ENCODE measurements at places on chromosomes 12 and 14.

- H3K4me3 ChIP-seq, result no peak overlapping the region
- peaks cover 11% of the 10 kb centered on the region for H3K4me1 ChIP-seq
- DNase-seq, result no peak
- no peaks in the 10 kb centered on the region for H3K36me3 ChIP-seq
- no peak overlapping the region for H3K27ac ChIP-seq
Measured at GRCh38 chr12:124695861-124696260, 128.4 kb upstream of the NCOR2 start.

- H3K27ac ChIP-seq, result no peak overlapping the region
- no peaks in the 10 kb centered on the region for H3K27me3 ChIP-seq
- no peak overlapping the region for H3K4me3 ChIP-seq
- DNase-seq, result no peak
Measured at GRCh38 chr12:123139926-123140675, 10.8 kb downstream of the PITPNM2 start.

DNA sequence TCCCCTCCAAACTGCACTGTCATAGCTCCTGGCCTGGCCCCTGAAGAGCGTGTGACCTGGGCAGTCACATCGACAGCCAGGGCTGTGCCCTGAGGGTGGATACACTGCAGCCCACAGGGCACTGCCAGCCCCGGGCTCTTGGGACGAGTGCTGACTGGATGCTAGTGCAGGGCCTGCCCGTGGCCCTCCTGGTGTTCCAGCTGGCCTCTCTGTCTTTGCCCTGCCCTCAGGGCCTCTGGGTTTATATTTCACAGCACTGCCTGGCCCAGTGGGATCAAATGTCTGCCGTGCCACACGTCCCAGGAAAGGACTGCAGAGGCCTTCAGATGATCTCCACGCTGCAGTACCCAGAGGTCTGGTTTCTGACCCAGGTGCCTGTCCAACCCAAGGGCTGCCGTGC lies 10.1 kb upstream of the CCDC197 start:
- peaks cover under 1% of the 10 kb centered on the region for H3K4me1 ChIP-seq
- no peak overlapping the region for H3K4me3 ChIP-seq
- H3K27me3 ChIP-seq, result no peaks in the 10 kb centered on the region
- no peak overlapping the region for H3K27ac ChIP-seq
- no peak for DNase-seq

GRCh38 chr12:100675432-100675831 lies 101.9 kb downstream of the GAS2L3 start:
- H3K27me3 ChIP-seq, result no peaks in the 10 kb centered on the region
- H3K27ac ChIP-seq, result no peak overlapping the region
- H3K4me1 ChIP-seq, result no peaks in the 10 kb centered on the region

DNA sequence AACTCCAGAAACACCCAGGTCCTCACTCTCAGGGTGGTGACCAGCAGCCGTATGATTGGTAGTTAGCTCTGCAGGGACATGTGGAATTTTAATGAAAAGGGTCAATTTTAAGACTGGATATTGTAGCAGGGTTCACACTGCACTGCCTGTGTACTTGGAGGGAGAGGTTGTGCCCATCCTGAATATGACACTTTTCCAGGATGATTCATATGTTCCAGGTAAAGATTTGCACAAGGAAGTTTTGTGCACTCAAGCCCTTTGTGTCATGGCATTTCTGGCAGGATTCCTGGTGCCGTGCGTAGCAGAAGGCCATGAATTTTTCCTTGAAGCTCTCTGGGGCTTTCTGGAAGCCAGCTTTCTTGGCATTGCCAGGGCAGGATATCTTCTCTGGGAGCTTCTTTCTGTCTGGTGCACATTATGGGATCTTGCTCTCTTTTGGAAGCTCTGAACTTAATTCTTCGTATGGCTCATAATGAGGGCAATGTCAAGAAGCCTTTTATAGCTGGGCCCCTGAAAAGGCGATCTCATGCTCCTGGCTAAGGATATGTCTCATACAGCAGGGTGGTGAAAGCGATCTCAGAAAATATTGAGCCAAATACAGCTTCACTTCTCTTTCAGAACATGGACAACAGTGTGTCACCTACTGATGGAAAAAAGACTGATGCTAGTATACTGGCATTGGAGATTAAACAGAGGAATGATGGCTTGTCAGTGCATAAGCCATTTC lies 1133.9 kb downstream of the AACS start:
- no peaks in the 10 kb centered on the region for H3K27me3 ChIP-seq
- H3K27ac ChIP-seq, result no peak overlapping the region
- no peak overlapping the region for H3K4me3 ChIP-seq
- DNase-seq, result no peak

DNA sequence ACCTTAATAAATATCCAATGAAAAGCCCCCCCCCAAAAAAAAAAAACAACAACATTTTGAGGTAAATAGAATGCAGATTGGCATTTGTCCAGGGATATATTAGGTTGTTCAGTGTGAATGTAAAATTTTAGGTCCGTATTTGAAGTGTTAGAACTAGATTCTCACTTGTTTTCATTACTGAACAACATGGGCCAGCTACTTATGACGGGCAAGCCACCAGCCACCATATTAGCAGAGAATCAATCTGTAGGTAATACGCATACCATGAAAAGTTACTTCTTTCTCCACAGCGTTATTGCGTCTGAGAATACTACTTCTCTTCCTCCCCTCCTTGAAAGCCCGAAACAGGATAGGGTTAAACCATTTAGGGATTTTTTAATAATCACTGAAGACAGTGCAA lies 5.4 kb downstream of the FLRT2 start:
- no peak for DNase-seq
- peaks cover 5% of the 10 kb centered on the region for H3K4me1 ChIP-seq
- peaks cover 10% of the 10 kb centered on the region for H3K36me3 ChIP-seq
- H3K27ac ChIP-seq, result no peak overlapping the region

- peaks cover 26% of the 10 kb centered on the region for H3K27me3 ChIP-seq
- no peaks in the 10 kb centered on the region for H3K4me1 ChIP-seq
- H3K27ac ChIP-seq, result no peak overlapping the region
- H3K36me3 ChIP-seq, result no peaks in the 10 kb centered on the region
Measured at GRCh38 chr12:2385529-2385928, 332.7 kb downstream of the CACNA1C start.

- no peak overlapping the region for H3K27ac ChIP-seq
- peaks cover 44% of the 10 kb centered on the region for H3K36me3 ChIP-seq
- H3K27me3 ChIP-seq, result no peaks in the 10 kb centered on the region
- H3K4me1 ChIP-seq, result peaks cover 23% of the 10 kb centered on the region
- DNase-seq, result no peak
Measured at GRCh38 chr12:94198872-94199271, 50.5 kb downstream of the PLXNC1 start.

GRCh38 chr12:75505706-75506312 lies 5.6 kb downstream of the KRR1 start:
- no peak overlapping the region for H3K4me3 ChIP-seq
- no peak for DNase-seq
- H3K36me3 ChIP-seq, result peaks cover 38% of the 10 kb centered on the region

GRCh38 chr12:124160097-124160756 lies 134.7 kb upstream of the RFLNA start:
- no peak overlapping the region for H3K27ac ChIP-seq
- no peak overlapping the region for H3K4me3 ChIP-seq
- H3K36me3 ChIP-seq, result no peaks in the 10 kb centered on the region

DNA sequence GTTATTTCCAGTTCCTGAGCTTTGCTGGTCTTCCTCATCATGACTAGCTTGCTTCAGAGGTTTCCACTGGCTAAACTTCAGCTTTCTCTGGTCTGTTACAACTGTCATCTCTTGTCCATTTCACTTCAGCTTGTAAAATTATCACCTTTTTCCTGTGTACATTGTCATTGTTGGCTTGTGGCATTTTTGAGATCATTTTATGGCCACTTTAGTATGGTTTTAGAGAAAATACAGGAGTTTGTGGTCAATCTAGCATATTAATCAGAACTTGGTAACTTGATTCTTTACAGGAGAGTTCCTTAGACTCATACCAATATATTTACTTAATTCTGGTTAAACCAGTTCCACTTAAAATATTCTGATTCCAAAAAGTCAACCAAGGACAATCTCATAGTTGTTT lies 235.9 kb upstream of the KITLG start:
- no peak for DNase-seq
- no peak overlapping the region for H3K4me3 ChIP-seq
- no peaks in the 10 kb centered on the region for H3K27me3 ChIP-seq
- no peaks in the 10 kb centered on the region for H3K36me3 ChIP-seq
- no peak overlapping the region for H3K27ac ChIP-seq
- H3K4me1 ChIP-seq, result no peaks in the 10 kb centered on the region

GRCh38 chr14:73726025-73726961 lies 12.1 kb upstream of the PNMA1 start:
- peaks cover 45% of the 10 kb centered on the region for H3K4me1 ChIP-seq
- no peak for DNase-seq
- no peak overlapping the region for H3K4me3 ChIP-seq
- H3K27ac ChIP-seq, result peak overlapping the region; percentile 62

DNA sequence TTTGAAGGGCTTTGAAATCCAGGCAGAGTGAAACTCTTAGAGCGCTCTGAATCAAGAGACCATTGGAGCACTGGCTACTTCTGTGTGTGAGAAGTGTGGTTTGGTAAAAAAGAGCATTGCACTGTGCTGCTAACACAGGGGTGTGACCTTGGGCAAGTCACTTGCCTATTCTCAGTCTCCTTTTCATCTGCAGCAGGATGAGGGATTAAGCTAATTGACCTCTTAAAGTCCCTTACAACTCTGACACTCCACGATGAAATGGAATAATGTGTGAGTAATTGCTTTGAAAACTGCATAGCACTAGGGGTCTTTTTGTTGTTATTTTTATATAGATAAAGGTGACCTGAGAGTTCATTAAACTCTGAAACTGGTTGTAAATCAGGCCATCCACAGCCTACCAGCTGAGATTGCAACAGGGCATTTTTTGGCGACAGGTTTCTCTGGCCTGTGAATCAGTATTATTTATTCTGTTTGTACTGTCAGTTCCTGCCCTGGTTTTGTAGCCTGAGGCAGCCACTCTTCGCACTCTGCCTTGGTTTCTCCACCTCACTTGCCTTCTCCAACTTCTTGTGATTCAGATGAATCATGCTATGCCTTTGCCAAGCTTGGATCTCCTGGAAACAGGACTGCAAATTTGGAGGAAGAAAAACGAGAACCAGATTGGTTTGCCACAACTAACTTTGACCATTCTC lies 159.9 kb upstream of the PARP11 start:
- H3K27ac ChIP-seq, result no peak overlapping the region
- peaks cover 38% of the 10 kb centered on the region for H3K27me3 ChIP-seq
- peaks cover 16% of the 10 kb centered on the region for H3K4me1 ChIP-seq
- DNase-seq, result no peak
- no peak overlapping the region for H3K4me3 ChIP-seq

- H3K27me3 ChIP-seq, result no peaks in the 10 kb centered on the region
- no peak overlapping the region for H3K4me3 ChIP-seq
- no peaks in the 10 kb centered on the region for H3K36me3 ChIP-seq
- no peaks in the 10 kb centered on the region for H3K4me1 ChIP-seq
- DNase-seq, result no peak
- H3K27ac ChIP-seq, result no peak overlapping the region
Measured at GRCh38 chr14:79328863-79329262, 882.4 kb downstream of the DIO2 start.

DNA sequence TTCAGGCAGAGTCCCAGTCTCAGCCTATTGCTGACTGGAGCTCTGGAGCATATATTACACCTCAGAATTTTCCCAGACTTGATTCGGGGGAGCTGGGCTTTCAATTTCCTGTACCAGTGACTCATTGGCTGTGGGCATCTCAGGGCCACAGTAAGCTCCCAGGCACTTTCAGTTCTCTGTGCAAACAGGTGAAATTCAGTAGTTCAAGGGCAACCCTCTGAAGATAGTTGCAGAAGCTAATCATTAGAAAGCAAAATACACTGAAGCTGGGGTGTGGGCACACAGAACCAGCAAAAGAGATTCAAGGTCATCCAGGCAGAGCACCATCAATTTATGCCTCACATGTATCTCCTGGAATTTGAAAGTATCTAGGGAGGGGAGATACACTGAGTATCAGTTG lies 8.1 kb upstream of the NIN start:
- DNase-seq, result no peak
- H3K4me1 ChIP-seq, result peaks cover 21% of the 10 kb centered on the region
- peaks cover 10% of the 10 kb centered on the region for H3K27me3 ChIP-seq
- H3K4me3 ChIP-seq, result no peak overlapping the region
- H3K36me3 ChIP-seq, result no peaks in the 10 kb centered on the region

DNA sequence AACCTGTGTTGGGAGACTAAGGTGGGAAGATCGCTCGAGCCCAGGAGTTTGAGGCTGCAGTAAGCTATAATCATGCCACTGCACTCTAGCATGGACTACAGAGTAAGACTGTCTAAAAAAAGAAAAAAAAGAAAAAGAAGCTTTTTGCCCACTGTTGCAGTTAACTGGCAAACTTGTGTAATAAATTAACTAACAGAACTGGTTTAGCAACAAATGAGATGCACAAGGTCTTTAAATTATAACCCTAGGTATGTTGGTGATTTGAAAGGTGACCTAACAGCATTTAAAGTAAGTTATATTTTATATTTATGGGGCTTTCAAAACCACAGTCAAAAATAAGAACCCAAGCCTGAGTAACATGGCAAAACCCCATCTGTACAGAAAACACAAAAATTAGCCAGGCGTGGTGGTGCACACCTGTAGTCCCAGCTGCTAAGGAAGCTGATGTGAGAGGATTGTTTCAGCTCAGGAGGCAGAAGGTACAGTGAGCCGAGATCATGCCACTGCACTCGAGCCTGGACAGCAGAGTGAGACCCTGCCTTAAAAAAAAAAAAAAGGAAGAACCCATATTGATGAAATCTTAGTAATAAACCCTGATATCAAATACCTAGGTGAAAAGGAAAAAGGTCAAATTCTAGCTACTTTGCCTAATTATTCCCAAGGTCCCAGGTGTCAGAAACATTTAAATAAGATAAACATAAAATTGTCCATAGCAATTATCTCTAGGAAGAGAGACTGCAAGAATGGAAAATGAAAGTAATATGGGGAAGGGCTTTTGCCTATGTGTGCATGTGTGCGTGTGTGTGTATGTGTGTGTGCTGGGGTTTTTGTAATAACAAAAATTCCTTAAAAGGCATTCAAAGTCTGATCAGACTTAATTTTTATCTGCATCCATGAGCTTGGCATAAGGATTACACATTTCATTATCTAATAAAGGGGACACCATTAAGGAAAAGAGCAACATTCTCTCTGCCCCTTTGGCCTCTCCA lies 15.4 kb downstream of the SYNE2 start:
- no peaks in the 10 kb centered on the region for H3K27me3 ChIP-seq
- peaks cover 18% of the 10 kb centered on the region for H3K36me3 ChIP-seq
- H3K27ac ChIP-seq, result peak overlapping the region; percentile 3
- H3K4me3 ChIP-seq, result peak overlapping the region; percentile 6
- peaks cover 58% of the 10 kb centered on the region for H3K4me1 ChIP-seq

GRCh38 chr12:115936997-115937916 lies 340.2 kb downstream of the MED13L start:
- no peaks in the 10 kb centered on the region for H3K4me1 ChIP-seq
- H3K4me3 ChIP-seq, result no peak overlapping the region
- peaks cover 3% of the 10 kb centered on the region for H3K36me3 ChIP-seq
- H3K27ac ChIP-seq, result no peak overlapping the region
- H3K27me3 ChIP-seq, result peaks cover 19% of the 10 kb centered on the region

GRCh38 chr12:26125400-26126339 lies 833 bp upstream of the BHLHE41 start:
- H3K4me3 ChIP-seq, result peak overlapping the region; percentile 67
- DNase-seq, result peak; percentile 23
- no peak overlapping the region for H3K27ac ChIP-seq
- H3K4me1 ChIP-seq, result peaks cover 41% of the 10 kb centered on the region

GRCh38 chr14:31921721-31922120 lies 155.4 kb upstream of the ARHGAP5 start:
- no peaks in the 10 kb centered on the region for H3K36me3 ChIP-seq
- H3K4me3 ChIP-seq, result no peak overlapping the region
- H3K27ac ChIP-seq, result no peak overlapping the region
- H3K4me1 ChIP-seq, result peaks cover 2% of the 10 kb centered on the region

- peaks cover 13% of the 10 kb centered on the region for H3K27me3 ChIP-seq
- no peak for DNase-seq
- H3K27ac ChIP-seq, result no peak overlapping the region
- H3K4me1 ChIP-seq, result peaks cover 8% of the 10 kb centered on the region
Measured at GRCh38 chr12:52335598-52336262, 14.5 kb upstream of the KRT83 start.
